Cerebellar nuclear complex (tissue), 1 donor: ENCODE measurements at places on chromosomes 6 and 20.

GRCh38 chr6:113755449-113756289, 101.5 kb upstream of the MARCKS start:
- DNase-seq: no peak

GRCh38 chr6:129730477-129731165, 20.6 kb upstream of the ARHGAP18 start:
- no peak for DNase-seq

GRCh38 chr20:14865169-14865568, 527.8 kb upstream of the FLRT3 start:
- DNase-seq: no peak

GRCh38 chr20:23289249-23289648, 61.3 kb upstream of the NXT1 start:
- no peak for DNase-seq

DNA sequence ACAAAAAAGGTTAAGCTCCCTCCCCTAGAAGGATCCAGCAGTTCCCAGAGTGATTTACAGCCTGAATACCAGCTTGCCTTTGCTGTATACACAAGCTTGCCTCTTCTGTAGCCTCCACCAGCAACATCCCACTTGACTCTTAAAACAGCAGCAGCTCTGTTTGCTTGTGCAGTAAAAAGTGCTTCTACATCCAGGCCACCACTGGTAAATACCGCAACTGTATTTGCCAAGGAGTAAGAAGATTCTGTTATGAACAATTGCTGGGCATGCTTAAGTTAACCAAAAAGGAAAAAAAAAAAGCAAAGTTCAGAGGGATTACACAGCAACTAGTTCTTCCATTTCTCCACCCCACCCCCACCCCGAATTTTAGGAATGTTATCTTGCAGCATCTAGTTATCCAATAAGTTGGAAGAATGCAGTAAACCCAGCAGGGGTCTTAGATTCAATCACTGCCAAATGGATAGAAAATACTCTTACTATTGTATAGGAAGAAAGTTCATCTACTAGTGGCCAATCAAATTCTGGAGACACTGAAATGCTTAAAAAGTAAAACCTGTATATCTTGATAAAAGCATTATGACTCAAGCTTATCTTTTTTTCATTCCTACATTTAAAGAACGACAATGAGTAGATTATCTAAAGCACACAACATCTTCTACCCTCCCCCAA, 4.8 kb downstream of the SALL4 start:
- DNase-seq: no peak

DNA sequence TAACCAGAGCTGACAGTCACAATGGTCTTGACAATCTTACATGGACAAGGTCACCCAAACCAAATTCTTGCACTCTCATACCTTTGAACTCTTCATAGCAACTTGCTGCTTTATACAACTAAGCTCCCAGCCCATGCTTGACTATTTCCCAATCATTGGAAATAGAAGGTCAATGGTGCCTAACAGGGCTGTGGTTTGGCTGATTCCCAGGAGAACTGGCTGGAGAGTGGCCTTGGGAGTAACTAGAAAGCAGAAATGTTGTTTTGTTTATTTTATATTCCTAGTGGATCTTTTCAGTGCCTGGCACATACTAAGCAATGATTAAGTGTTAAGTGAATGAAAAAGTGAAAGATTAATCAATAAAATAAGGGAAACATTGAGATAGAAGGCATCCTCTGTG, 3.0 kb downstream of the SPINT4 start:
- DNase-seq: no peak

DNA sequence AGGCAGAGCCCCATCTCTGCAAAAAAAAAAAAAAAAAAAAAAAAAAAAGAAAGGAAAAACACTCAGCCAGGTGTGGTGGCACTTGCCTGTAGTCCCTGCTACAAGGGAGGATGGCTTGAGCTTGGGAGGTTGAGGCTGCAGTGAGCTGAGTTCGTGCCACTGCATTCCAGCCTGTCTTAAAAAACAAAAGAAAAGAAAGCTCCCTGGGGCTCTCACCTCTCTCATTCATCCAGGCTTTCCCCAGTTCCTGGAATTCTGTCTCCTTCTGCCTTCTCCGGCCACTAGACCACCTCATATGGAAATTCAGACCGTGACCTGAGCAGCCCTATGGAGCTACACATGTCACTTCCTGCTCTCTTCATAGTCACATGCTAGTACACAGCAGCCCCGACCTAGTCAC, 101.1 kb upstream of the TAB2 start:
- no peak for DNase-seq

DNA sequence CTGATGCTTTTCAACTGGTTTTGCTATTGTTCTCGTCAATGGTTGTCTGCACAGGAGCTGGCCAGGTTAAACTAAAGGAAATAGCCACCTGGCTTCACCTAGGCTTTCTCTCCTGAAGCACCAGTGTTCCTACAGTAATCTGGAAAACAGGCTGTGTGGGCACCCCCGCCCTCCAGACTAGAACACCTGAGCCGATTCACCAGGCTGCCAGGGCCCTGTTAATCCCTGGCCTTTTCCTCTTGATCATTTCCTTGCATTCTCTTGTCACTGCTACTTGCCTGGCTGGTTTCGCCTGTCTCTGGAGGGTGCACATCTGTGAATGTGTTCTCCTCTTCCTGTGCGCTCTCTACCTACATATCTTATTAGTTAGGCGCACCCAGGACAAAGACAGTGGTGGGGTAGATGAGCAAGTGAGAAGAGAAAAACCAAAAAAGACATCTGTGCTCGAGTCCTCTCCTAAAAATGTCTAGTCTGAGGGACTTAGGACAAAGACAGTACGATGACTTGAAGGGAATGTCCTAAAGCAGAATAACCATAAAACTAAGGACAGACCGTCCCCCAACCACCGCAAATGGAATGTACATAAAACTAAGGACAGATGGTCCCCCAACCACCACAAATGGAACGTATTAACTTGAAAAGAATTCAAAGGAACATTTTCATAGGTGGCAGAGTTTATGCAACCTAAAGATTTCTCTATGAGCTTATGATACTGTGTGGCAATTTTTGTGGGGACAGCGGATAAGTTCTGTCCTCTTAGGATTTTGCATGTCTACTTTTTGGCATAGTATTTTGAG, 45.9 kb upstream of the EMILIN3 start:
- no peak for DNase-seq

- DNase-seq: no peak
Observed at GRCh38 chr20:51494241-51495110, 48.0 kb downstream of the NFATC2 start.

- no peak for DNase-seq
Observed at GRCh38 chr20:31824554-31825313, 5.6 kb downstream of the MYLK2 start.

GRCh38 chr20:46840054-46840729, 54.5 kb upstream of the EYA2 start:
- no peak for DNase-seq

DNA sequence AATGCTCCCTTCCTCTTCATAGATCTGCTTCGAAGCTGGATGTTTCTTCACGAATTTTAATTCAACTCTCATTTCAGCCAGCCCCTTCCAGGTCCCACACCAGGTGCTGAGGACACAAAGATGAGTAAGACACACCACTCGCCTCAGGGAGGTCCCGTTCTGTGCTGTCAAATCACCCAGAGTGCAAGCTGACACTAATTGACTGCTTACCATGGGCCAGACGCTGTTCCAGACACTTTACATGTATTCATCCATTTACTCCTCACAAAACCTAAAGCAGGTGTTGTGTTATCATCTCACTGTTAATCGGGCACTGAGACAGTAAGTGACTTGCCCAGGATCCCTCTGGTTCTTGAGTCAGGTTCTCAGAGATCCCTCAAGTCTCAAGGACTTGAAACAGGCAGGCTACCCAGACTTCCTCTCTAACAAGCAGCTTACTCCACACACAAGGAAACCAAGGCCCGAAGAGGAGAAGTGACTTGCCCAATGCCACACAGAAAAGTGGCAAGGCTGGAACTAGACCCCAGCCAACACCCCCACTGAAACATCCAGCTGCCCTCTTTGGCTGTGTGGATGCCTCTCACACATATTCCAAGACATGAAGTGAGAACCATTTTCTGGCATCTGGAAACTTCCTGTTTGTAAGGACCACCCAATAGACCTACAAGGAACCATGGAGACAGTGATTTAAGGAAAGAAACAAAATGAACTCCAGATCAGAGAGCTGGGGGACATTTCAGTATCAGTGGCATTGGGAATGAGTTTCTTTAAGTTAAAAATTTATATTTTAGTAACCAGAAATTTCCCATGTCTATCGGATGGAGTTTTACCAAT, 174.5 kb downstream of the CDC5L start:
- DNase-seq: no peak

DNA sequence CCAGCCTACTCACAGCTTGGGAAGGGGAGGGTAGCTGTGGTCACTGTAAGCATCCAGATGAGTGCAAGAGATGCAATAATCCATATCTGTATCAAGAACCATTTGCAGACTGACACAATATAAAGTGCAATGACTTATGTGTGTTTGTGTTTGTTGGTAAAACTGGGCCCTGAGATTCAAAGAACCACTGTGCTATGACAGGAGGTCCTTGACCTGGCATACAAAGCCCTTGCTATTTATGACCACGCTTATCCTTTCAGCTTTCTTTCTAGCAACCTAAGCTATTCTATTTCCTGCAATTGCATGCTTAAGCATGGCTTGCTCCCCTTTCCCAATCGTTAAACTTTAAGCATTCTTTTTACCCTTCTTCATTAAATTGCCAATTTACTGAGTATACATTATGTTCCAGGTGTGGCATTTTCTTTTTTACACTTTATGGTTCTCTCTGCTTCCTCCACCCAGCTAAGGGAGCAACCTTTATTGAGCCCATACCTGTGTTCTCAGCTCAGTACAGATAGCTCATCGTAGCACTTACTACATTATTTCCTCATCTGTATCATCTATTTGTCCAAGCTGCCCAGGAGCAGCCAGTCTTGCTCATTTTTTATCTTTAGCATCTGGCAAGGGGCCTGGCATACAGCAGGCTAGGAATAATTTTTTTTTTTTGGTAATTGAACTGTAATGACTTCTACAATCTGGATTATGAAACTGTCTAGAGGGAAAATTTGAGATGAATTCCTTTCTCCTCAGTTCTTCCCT, 3.5 kb downstream of the MCUR1 start:
- DNase-seq: no peak

DNA sequence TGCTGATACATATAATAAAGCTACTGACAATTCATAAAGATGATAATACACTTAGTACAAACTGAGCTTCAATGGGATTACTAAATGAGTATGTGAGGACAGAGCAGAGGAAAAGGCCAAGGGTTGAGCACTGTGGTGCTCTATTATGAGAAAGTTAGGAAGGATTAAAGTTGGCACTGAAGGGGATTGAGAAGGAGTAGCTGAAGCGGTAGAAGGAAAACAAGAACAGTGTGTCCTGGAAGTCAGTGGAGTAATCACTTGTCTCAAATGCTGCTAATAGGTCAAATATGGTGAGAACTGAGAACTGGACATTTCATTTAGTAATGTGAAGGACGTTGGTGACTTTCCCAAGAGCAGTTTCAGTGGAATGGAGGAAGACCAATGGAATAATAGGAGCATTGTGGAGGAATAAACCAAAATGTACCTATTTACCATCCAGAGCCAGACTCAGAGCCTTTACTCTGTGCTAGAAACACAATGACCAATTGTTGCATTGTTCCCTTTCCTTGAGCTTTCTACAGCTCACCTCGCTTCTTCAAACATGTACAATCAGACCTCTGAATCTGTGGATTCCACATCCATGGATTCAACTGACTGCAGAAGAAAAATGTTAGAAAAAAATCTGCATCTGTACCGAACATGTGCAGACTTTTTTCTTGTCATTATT, 255.9 kb downstream of the LAMA2 start:
- no peak for DNase-seq

DNA sequence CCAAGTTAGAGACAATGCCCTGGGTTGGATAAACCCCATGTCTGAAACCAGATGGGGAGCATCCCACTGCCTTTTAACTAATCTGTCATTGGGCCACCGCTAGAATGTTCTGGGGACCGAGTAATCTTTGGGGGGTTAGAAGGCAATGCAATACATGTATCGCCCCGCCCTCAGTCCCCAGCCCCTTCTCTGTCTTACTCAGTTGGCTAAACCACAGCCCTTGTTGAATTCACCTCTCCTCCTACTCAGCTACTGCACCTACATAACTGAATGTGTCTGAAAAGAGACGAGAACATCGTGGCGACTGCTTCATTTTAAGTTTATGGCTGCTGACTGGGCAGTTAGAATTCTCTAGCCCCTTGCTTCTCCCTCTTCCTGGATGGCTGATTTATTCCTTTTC, 15.1 kb upstream of the CCR6 start:
- DNase-seq: no peak

- no peak for DNase-seq
Observed at GRCh38 chr6:157496534-157497095, 115.6 kb downstream of the ZDHHC14 start.

DNA sequence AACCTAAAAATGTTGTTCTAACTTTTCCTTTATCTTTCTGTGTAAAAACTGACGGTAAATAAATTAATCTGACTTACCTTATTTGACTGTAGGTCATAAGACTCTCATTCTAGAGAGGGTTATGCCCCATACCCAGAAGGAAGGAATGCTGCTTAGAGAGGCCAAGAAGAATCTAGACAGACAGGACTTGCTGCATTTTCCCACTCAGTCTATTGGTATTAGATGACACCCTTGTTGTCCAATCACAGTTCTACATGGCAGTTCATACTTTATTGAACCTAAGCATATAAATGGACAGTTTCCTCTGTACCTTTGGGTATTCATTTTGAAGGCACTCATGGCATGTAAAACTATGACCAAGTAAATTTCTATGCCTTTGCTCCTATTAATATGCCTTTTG, 359.6 kb upstream of the ID4 start:
- DNase-seq: no peak

DNA sequence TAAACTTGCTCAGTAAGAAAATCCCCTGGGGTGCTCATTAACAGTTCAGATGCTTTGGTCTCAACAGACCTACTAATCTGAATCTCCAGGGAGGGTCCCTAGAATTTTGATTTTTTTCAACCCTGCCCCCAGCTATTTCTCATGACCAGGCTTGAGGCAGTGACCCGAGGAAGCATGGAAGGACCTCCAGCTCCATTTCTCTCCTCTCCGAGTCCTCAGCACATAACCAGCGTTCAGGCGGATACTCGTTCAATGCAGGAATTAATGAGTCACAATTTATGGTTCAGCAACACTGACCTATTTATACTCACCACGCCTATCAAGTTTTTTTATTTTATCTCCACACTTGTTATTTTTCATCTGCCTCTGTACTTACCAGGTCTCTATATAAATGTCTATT, 369.2 kb upstream of the CDH4 start:
- no peak for DNase-seq

GRCh38 chr20:18052856-18053255, 4.9 kb downstream of the OVOL2 start:
- DNase-seq: no peak

- DNase-seq: no peak
Observed at GRCh38 chr6:43990627-43991619, 136.3 kb downstream of the MRPL14 start.

- DNase-seq: no peak
Observed at GRCh38 chr6:155245193-155245592, 18.6 kb upstream of the CLDN20 start.

DNA sequence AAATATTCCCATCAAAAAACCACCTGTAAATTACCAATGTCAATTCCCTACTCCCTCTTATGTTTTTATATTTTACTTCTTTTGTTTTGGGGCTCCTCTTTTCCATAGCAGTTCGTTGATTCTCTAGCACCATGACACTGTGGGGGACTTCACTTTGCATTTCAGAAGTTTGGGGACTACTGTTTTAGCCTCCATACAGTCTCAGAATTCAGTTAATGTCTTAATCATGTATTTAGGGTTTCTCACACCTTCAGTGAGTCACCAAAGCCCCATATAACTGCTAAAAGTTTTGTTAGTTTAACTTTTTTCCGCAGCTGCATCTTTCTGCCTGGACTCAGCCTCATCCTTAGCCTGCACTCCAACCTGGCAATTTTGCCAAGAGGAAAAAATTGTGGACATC, 20.7 kb upstream of the AIG1 start:
- DNase-seq: no peak
